ENCODE measurements at places on chromosomes 1 and 21. TPM values are rescaled to one million over a fixed set of nuclear protein-coding genes. Genes with fewer than 3 reads are reported as not detected.

- DNase-seq, result no peak
Observed at GRCh38 chr21:38259665-38260064, 2.9 kb downstream of the KCNJ15 start.

GRCh38 chr1:110786802-110787327, 86.1 kb upstream of the CD53 start:
- DNase-seq, result no peak

KIF26B gene
- total RNA-seq, result 0.46 TPM

PSMD4 gene
- total RNA-seq, result 96.4 TPM

- no peak for DNase-seq
Observed at GRCh38 chr1:86149591-86149990, 7.0 kb downstream of the COL24A1 start.

All from omental fat pad (tissue), 4 donors.